Immature natural killer cell (primary cell): ENCODE measurements at places on chromosomes 4 and X.
A peak's percentile ranks its signal among the peaks of the same experiment; 100 is the strongest.

DNA sequence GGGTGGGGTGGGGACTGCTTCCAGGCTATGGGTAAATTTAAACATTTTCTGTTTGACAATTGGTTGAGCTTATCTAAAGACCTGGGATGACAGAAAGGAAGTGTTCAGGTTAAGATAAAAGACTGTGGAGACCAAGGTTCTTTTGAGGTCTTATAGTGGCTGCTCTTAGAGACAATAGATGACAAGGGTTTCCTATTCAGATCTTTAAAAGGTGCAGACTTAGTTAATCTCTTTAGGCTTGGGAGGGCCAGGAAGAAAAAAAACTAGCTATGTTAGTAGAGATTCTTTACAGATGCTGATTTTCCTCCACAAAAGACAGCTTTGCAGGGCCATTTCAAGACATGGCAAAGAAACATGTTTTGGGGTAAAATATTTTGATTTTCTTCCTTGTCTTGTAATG is 972.5 kb downstream of the CCSER1 start:
- H3K27me3 ChIP-seq: no peaks in the 10 kb centered on the region
- no peaks in the 10 kb centered on the region for H3K36me3 ChIP-seq
- no peak for DNase-seq
- H3K4me1 ChIP-seq: no peaks in the 10 kb centered on the region
- H3K27ac ChIP-seq: no peak overlapping the region

GRCh38 chr4:145613566-145614232 is 5.5 kb upstream of the MMAA start:
- peaks cover 20% of the 10 kb centered on the region for H3K4me1 ChIP-seq
- DNase-seq: no peak
- no peaks in the 10 kb centered on the region for H3K36me3 ChIP-seq
- no peak overlapping the region for H3K27ac ChIP-seq
- H3K27me3 ChIP-seq: peaks cover 3% of the 10 kb centered on the region
- H3K4me3 ChIP-seq: no peak overlapping the region

DNA sequence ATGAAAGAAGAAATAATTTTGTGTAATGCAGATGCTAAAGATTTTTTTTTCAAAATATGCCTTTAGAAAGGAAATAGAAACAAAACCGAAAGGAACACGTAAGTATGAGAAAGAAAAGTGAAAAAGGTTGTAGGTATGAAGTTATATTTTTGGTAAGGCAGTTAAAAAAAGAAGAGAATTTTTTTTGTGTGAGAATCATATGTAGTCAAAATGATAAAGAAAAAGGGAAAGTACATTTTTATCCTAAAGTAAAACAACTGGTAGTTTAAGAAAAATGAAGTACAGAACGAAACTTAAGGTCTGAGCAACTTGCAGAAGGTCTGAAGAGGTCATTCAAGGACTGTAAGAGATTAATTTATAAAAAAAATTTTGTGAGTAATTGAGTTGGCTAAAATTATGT is 164.0 kb upstream of the TRAM1L1 start:
- no peaks in the 10 kb centered on the region for H3K4me1 ChIP-seq
- no peak for DNase-seq
- no peak overlapping the region for H3K27ac ChIP-seq

GRCh38 chr4:184052616-184053015 is 147.5 kb downstream of the STOX2 start:
- no peaks in the 10 kb centered on the region for H3K4me1 ChIP-seq
- H3K4me3 ChIP-seq: no peak overlapping the region
- no peak overlapping the region for H3K27ac ChIP-seq

GRCh38 chrX:39470588-39471407 is 627.0 kb downstream of the BCOR start:
- no peaks in the 10 kb centered on the region for H3K4me1 ChIP-seq
- H3K36me3 ChIP-seq: no peaks in the 10 kb centered on the region
- H3K4me3 ChIP-seq: no peak overlapping the region
- no peak overlapping the region for H3K27ac ChIP-seq

DNA sequence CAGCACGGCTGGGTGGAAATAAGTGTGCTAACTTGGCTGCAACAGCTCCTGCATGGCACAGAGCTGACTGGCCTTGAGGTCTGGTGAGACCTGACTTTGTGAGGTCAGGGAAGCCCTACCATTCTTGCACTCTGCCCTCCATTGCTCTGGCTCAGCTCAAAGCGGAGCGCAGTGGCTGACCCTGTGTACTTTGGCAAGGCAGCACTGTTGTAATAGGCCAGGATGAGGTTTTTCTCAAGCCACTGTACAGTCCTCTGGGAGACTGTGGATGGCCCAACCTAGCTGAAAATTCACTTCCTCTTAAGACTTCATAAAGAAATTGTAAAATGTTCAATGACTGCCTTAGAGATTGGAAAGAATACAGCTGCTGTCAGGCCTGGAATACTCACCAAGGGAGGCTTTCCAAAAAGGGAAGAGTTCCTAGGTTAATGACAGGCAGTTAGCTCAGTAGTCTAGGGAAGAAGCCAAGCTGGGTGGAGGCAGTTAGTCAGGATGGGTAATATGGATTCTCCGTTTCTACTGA is 129.8 kb downstream of the GUCY2F start:
- no peaks in the 10 kb centered on the region for H3K36me3 ChIP-seq
- H3K4me3 ChIP-seq: no peak overlapping the region
- DNase-seq: no peak

DNA sequence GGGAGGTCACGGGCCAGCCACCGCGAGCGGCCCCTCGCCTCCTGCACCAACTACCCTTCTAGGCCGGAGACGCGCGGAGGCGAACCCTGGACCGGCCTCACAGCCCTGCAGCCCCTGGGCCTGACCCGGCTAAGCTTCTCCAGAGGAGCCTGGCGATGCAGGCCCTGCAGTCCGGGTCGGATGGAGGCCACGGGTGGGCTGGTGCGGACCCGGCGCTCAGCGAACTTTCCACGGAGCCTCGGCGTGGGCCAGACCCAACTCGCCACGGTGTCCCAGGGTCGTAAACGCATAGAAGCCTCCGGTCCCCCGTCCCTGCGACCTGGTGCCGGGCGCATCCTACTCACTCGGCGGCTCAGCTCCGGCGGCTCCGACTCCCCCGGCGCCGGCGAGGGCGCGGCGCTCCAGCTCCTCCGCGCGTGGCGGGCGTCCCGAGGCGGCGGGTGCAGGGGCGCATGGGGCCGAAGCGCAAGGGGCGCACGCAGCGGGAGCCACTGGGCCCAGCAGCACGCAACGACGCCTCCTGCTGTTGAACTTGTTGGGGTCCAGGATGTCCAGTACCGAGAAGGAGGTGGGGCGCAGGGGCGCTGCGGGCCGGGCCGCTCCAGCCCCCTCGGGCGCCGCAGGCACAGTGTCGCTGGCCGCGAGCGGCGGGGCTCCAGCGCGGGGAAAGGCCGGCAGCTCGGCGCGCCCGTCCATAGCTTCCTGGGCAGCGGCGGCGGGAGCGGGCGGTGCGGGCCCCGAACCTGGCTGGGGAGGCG is 427 bp downstream of the NKX1-1 start:
- no peaks in the 10 kb centered on the region for H3K36me3 ChIP-seq
- DNase-seq: no peak
- H3K27ac ChIP-seq: no peak overlapping the region
- H3K4me3 ChIP-seq: no peak overlapping the region
- H3K27me3 ChIP-seq: peaks cover 5% of the 10 kb centered on the region

DNA sequence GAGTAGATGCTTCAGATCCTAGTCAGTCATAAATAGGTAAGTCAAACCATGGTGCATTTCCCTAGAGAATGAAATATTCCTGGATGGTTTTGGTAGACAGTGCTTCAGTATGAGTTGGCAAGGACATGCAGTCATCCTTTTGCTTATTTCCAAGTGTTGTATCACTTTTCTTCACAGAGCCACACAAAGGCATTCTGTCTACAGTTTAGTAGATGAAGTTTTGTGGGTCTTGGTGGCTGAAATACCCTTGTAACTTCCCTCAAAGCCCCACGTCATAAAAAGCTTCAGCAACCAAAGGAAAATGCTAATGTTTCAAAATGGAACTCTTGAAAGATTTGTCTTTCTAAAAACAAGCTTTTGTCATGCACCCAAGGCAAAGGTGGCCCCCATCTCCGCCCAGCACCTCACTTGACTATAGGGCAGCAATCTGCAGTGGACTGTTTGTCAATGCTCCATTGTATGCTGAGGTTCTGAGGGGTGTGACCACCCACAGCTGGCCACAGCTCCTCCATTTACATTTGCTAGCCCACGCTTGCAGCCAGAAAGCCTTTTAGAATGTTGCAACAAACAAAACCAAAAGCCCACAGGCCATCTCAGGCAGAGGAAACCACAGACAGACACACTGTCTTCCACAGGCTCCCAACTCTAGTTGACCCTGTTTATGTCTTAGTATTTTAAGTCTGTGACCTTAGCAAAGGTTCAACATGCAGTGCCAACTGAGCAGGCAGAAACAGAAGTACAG is 87.1 kb upstream of the FAM9C start:
- H3K27me3 ChIP-seq: peaks cover 8% of the 10 kb centered on the region
- no peaks in the 10 kb centered on the region for H3K36me3 ChIP-seq
- peak overlapping the region; percentile 83 for H3K27ac ChIP-seq
- peaks cover 32% of the 10 kb centered on the region for H3K4me1 ChIP-seq
- peak overlapping the region; percentile 52 for H3K4me3 ChIP-seq

- no peaks in the 10 kb centered on the region for H3K36me3 ChIP-seq
- H3K27ac ChIP-seq: peak overlapping the region; percentile 48
- peaks cover 18% of the 10 kb centered on the region for H3K4me1 ChIP-seq
- no peaks in the 10 kb centered on the region for H3K27me3 ChIP-seq
- no peak overlapping the region for H3K4me3 ChIP-seq
Observed at GRCh38 chr4:184282251-184282713, 64.6 kb upstream of the ENPP6 start.

DNA sequence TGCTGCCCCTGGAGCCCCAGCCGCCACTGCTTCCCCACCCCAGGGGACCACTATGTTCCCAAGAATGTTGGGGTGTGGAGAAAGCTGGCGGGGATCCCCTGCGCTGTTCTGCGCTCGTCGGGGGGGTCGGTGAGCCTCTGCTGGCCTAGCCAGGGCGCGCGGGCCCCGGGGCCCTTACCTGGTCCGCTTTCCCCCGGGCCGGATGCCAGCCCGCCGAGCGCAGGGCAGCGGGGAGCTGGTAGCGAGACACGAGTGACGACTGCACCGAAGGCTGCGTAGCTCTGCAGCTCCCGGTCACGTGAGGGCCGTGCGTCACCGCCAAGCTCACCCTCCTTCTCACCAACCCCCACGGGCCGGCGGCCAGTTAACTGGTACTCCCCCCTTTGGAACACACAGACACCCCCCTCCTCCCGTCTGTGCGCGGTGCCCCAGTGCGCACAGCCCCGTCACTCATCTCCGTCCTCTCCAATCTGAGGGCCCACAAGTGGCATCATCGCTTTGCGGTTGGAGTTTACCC is at the start of gene BEX1:
TSS of gene BEX1 (minus strand) at position 254 of the 517 bp plus-strand sequence. CDS start 897 bp downstream, outside the sequence.
- no peak within 1 kb of the TSS for H3K27ac ChIP-seq
- H3K4me3 ChIP-seq: no peak within 1 kb of the TSS
- no peaks in the 10 kb centered on the region for H3K36me3 ChIP-seq
- H3K27me3 ChIP-seq: peaks cover 2% of the 10 kb centered on the region

- peaks cover 19% of the 10 kb centered on the region for H3K27me3 ChIP-seq
- no peak overlapping the region for H3K27ac ChIP-seq
- H3K4me3 ChIP-seq: peak overlapping the region; percentile 84
- peaks cover 14% of the 10 kb centered on the region for H3K4me1 ChIP-seq
- DNase-seq: no peak
- no peaks in the 10 kb centered on the region for H3K36me3 ChIP-seq
Observed at GRCh38 chr4:4386296-4386735, 586 bp upstream of the NSG1 start.

DNA sequence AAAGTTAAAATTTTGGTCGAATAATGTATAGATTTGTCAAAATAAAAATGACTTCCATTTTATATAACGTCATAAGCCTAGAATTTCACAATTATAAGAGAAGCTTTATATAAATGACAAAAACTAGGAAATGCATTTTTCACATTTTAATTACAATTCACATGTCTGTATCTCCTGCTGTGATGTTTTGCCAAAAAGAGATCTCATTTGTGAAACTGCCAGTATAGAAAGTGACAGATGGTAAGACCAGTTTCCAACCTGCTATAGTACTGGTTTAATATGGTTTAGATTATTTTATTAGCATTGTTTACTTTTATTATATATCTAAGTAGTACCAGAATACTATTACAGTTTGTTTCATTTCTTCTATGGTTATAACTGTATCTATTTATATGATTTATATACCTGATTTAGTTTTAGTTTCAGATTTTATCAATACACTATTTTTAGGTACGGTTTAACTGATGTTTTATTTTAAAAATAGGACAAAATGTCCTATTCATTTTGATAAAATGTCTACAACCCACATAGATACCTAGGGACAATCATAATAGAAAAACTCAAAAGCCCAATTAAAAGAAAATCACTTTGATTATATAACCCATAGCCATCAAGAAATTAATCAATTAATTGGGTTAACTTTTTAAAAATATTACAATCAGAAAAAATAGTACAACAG is 5.4 kb upstream of the CCSER1 start:
- H3K4me1 ChIP-seq: peaks cover 2% of the 10 kb centered on the region
- no peaks in the 10 kb centered on the region for H3K36me3 ChIP-seq
- no peak overlapping the region for H3K4me3 ChIP-seq
- no peak overlapping the region for H3K27ac ChIP-seq
- no peak for DNase-seq
- H3K27me3 ChIP-seq: peaks cover 3% of the 10 kb centered on the region

- H3K27me3 ChIP-seq: no peaks in the 10 kb centered on the region
- H3K27ac ChIP-seq: no peak overlapping the region
Observed at GRCh38 chrX:131399678-131400428, 110.7 kb upstream of the IGSF1 start.

DNA sequence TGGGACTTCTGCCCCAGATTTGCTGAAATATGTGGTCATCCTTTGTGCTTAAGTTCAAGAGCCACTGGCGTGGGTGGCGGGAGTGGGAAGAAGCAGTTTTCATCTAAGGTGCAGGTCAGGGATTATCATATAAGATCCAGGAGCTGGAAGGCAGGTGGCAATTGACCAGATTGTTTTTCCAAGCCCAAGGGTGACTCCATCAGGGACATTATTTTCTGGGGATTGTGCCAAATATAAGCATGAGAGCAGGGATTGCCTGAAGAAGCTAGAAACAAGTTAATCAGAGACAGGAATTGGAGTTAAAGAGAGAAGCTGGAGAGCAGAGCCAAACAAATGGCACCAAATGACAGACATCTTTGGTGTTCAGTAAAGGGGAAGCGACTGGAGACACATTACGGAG is 19.4 kb upstream of the SEL1L3 start:
- H3K4me3 ChIP-seq: no peak overlapping the region
- DNase-seq: no peak
- H3K27me3 ChIP-seq: peaks cover 13% of the 10 kb centered on the region
- H3K27ac ChIP-seq: no peak overlapping the region

- DNase-seq: no peak
- H3K27me3 ChIP-seq: no peaks in the 10 kb centered on the region
- no peaks in the 10 kb centered on the region for H3K4me1 ChIP-seq
- H3K4me3 ChIP-seq: no peak overlapping the region
Observed at GRCh38 chr4:14131335-14131734, 503.8 kb upstream of the BOD1L1 start.

DNA sequence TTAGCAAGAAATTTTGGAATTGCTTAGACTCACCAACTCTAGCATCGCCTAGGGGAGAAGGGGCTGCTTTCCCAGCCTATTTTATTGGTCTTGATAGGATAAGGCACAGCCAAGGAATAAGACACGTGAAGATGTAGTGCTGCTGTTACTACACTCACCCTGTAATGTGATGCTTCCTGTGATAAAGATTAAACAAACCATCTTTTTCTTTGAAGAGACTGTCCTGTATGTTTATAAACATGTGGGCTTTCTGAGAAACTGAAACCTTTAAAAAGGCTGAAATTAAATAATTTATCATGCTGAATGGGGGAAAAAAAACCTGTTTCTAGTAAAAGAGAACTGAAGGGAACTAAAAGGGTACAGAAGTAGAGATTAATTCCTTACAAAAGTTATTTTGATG is 13.2 kb downstream of the TAPT1 start:
- DNase-seq: no peak
- no peak overlapping the region for H3K4me3 ChIP-seq
- H3K36me3 ChIP-seq: no peaks in the 10 kb centered on the region
- peaks cover 68% of the 10 kb centered on the region for H3K4me1 ChIP-seq
- H3K27me3 ChIP-seq: no peaks in the 10 kb centered on the region

GRCh38 chr4:81796790-81797528 is 325.3 kb upstream of the RASGEF1B start:
- DNase-seq: peak; percentile 5
- H3K4me3 ChIP-seq: peak overlapping the region; percentile 30
